ENCODE measurements at places on chromosomes 2 and 18. TPM values are rescaled to one million over a fixed set of nuclear protein-coding genes. Genes with fewer than 3 reads are reported as not detected.

GRCh38 chr2:172375251-172375650, 52.1 kb upstream of the ITGA6 start:
- H3K27ac ChIP-seq: no peak overlapping the region
- no peak overlapping the region for H3K4me3 ChIP-seq
- peaks cover 10% of the 10 kb centered on the region for H3K27me3 ChIP-seq
- H3K36me3 ChIP-seq: no peaks in the 10 kb centered on the region
- DNase-seq: no peak
- no peaks in the 10 kb centered on the region for H3K4me1 ChIP-seq

DNA sequence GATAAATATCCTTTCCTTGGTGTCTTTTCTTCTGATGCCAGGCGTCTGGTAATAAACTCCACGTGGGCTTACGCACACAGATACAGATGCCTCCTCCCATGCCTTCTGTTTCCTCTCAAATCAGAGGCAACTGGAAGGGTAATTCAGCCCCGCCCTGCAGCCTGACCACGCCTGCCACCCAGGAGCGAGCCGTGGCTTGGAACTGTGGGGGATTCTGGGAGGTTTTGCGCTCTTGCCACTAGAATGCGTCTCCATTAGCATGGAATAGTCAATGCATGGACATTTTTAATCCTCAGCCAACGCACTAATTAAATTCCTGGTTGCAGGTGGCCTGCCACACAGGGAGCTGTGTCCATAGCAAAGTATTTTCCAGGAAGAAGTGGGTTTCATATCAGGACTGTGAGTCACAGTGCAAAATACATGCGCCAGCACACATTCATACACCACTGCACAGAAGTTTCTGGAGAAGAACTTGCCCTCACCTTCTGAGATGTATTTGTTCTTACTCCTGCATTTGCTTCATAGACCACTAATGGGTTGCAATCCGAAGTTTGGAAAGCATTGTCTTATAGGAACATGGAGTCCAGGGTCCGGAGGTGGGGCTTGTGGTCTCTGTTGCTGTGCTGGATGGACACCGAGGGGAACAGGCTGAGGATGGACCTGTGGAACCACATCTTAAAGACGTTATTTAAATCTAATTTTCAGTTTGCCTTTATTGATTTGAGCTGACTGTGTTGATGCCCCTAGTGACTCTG, 151.4 kb downstream of the LDLRAD4 start:
- H3K36me3 ChIP-seq: no peaks in the 10 kb centered on the region
- H3K4me1 ChIP-seq: peaks cover 31% of the 10 kb centered on the region
- no peaks in the 10 kb centered on the region for H3K27me3 ChIP-seq
- H3K4me3 ChIP-seq: no peak overlapping the region
- H3K27ac ChIP-seq: no peak overlapping the region
- DNase-seq: no peak

DNA sequence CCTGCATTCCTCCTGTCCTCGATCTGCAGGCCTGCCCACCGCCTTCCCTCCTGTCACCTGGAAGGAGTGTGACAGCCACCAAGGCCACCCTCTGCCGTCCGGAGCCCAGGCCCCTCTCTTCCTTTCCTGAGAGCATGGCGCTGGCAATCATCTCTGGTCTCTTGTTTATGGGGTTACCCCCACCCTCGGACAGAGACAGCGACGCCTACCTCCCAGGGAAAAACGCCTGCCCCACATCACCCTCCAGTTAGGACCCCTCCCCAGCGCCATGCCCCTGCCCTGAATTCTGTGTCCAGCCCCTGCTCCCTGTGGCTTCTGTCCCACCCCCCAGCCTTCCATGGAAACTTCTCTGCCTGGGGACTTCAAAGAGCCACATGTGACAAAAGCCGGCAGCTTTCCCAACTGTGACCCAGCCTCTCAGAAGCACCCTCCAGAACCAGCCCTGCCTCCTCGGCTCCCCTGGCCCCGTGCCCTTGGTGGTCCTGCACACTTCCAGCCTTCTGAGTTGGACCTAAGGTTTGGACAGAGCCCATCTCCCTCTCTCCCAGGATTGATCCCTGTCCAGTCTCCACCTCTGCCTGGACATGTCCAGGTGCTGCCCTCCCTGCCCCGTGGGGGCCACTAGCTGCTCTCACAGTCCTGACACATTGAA, 145.0 kb upstream of the HDAC4 start:
- H3K36me3 ChIP-seq: no peaks in the 10 kb centered on the region
- peak overlapping the region; percentile 31 for H3K27ac ChIP-seq
- no peak overlapping the region for H3K4me3 ChIP-seq
- no peak for DNase-seq
- H3K4me1 ChIP-seq: peaks cover 45% of the 10 kb centered on the region

- DNase-seq: no peak
- H3K27ac ChIP-seq: no peak overlapping the region
- no peak overlapping the region for H3K4me3 ChIP-seq
- H3K27me3 ChIP-seq: no peaks in the 10 kb centered on the region
- no peaks in the 10 kb centered on the region for H3K4me1 ChIP-seq
- H3K36me3 ChIP-seq: peaks cover 3% of the 10 kb centered on the region
Measured at GRCh38 chr2:61949714-61950560, 44.5 kb downstream of the COMMD1 start.

The CDC42EP3 gene
- total RNA-seq: 52.2 TPM

The CRACDL gene
- total RNA-seq: 0.18 TPM

DNA sequence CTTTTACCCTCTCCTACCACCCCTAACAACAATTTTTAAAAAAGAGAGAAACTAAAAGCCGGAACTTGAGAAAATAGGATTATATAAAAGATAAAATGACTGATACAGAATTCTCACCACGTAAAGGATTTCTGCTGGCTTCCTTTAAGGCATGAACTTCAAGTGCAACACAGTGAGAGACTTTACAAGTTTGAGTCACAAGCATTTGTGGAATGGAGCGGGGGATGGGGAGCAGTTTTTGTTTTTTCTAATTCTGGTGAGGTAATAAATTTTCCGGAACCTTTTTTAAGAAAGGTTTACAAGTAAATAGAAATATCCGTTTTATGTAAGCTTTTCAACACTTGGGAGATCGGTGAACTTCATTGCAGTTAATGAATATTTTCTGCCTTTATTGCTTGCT, 1.8 kb upstream of the CDH2 start:
- no peak for DNase-seq
- peaks cover 8% of the 10 kb centered on the region for H3K4me1 ChIP-seq
- peaks cover 36% of the 10 kb centered on the region for H3K27me3 ChIP-seq
- no peak overlapping the region for H3K4me3 ChIP-seq

DNA sequence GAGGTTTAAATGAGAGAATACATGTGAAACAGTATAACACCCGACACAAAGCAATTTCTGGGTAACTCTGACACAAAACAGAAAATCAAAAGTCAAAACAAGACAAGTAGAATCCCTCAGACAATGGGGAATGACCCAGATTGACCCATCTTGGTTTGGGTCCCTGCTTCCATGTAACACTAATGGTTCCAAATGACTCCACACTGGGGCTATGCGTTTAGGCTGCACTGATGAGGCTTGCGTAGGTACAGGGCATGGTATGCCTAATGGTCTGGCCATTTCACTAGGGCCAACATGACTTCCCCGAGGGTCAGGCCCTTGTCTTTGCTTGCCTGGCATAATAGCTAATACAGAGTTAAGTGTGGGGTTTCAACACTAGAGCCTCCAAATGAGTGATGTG, 27.2 kb upstream of the NFE2L2 start:
- no peak overlapping the region for H3K27ac ChIP-seq
- no peak for DNase-seq
- H3K36me3 ChIP-seq: peaks cover 2% of the 10 kb centered on the region
- peaks cover 52% of the 10 kb centered on the region for H3K4me1 ChIP-seq

DNA sequence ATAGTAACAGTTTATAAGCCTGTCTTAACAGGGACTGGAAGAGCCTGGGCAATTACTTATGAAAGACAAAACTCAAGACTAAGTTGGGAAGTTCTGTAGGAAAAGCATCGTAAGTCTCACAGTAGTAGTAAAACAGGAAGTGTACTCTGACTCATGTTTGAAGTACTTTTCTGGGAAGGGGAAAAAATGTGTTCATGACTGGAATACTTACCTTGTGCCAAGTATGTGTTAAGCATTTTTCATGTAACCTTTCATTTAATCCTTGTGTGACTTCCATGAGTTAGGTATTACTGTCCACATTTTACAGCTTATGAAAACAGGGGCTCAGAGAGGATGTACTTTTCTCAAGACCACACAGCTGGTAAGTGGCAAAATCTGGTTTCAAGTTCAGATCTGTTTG, 13.7 kb upstream of the SKOR2 start:
- H3K4me1 ChIP-seq: no peaks in the 10 kb centered on the region
- no peak for DNase-seq
- H3K4me3 ChIP-seq: no peak overlapping the region
- peaks cover 54% of the 10 kb centered on the region for H3K27me3 ChIP-seq

- no peaks in the 10 kb centered on the region for H3K27me3 ChIP-seq
- DNase-seq: peak; percentile 65
- H3K4me3 ChIP-seq: no peak overlapping the region
- H3K27ac ChIP-seq: no peak overlapping the region
Measured at GRCh38 chr2:108583903-108584520, 49.7 kb downstream of the LIMS1 start.

The CROCC2 gene
- total RNA-seq: not detected

The GNLY gene
- 599 TPM for total RNA-seq

- DNase-seq: no peak
- H3K36me3 ChIP-seq: no peaks in the 10 kb centered on the region
- peak overlapping the region; percentile 31 for H3K27ac ChIP-seq
- no peak overlapping the region for H3K4me3 ChIP-seq
Measured at GRCh38 chr2:228131833-228132232, 49.7 kb downstream of the SPHKAP start.

The NEB gene
- 0.45 TPM for total RNA-seq

DNA sequence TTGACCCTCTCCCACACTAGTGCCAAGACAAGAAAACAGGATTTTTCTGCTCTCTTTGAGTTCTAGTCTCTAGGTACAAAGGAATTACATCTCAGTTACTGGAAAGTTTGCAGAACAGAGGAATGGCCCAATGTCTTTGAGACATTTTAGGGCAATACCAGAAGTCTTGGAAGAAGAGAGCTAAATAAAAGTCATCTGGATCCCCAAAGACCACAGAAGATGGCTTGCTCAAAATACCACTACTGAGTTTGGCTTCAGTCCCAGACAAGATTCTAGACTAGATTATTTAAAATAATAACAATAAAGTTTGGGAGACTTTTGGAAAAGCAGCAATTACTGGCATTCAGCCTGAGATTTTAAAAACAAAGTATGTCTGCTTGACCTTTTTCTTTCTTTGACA, 61.9 kb upstream of the HK2 start:
- H3K36me3 ChIP-seq: no peaks in the 10 kb centered on the region
- H3K4me1 ChIP-seq: peaks cover 5% of the 10 kb centered on the region
- no peak overlapping the region for H3K27ac ChIP-seq
- no peak for DNase-seq
- H3K27me3 ChIP-seq: no peaks in the 10 kb centered on the region

The KIF5C gene
- total RNA-seq: 14.7 TPM

DNA sequence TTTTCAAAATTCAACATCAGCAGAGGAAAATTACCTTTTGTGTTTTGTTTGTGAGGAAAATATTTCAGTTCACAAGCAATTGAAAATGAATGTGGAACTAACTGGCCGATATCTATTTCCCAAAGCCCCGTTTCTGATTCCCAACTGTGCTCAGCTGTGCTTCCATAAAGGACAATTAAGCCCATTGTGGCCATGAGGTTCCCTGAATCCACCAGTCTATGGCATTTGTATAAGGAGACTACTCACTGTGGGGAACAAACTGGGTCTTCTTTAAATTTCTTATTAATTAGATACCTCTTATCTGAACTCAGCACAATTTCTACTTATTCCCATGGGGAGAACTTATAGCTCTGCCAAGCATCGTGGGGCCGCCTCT, 31.4 kb upstream of the AGAP1 start:
- H3K27ac ChIP-seq: no peak overlapping the region
- H3K4me3 ChIP-seq: no peak overlapping the region
- no peaks in the 10 kb centered on the region for H3K4me1 ChIP-seq
- H3K27me3 ChIP-seq: no peaks in the 10 kb centered on the region
- H3K36me3 ChIP-seq: no peaks in the 10 kb centered on the region

The KCNG2 gene
- not detected for total RNA-seq

The DIS3L2 gene
- 30.6 TPM for total RNA-seq

The MBP gene
- total RNA-seq: 81.4 TPM

DNA sequence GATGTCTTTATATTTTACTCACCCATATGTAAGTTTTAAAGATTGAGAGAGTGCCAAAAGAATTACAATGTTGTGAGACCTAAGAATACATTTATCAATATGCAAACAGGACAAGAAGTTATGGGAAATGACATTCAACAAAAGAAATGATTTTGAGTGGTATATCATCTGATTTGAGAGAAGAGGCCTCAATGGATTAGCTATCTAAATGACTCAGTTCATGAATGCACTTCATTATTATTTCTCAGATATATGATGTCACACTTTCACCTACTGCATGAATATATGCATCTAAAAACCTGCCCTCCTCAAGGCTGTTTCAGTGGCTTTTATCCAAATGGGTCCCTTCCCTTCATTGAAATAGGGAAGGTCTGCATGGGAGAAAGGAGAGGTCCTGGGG, 128.3 kb upstream of the LYPD1 start:
- no peaks in the 10 kb centered on the region for H3K4me1 ChIP-seq
- no peak overlapping the region for H3K27ac ChIP-seq
- DNase-seq: no peak
- no peaks in the 10 kb centered on the region for H3K27me3 ChIP-seq
- H3K4me3 ChIP-seq: no peak overlapping the region
- no peaks in the 10 kb centered on the region for H3K36me3 ChIP-seq

DNA sequence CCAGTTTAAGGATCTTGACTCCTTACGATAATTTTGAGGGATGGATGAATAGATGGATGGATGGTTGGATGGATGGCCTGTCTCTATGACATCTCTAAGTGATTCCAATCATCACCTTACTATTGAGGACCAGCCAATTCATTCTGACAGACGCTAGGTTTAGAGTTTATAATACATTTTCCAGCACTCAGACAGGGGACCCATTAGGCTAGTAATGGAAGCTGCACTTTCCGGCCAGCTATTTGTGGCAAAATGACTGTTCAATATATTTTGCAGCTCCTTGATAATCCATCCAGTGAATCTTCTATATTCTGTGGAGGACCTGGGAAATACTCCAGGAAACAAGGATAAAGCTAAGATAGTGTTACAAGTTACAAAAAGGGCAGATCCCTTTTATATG, 262.9 kb downstream of the TDRD15 start:
- no peak overlapping the region for H3K27ac ChIP-seq
- no peaks in the 10 kb centered on the region for H3K4me1 ChIP-seq
- H3K36me3 ChIP-seq: no peaks in the 10 kb centered on the region
- H3K4me3 ChIP-seq: no peak overlapping the region
- DNase-seq: no peak
- no peaks in the 10 kb centered on the region for H3K27me3 ChIP-seq

The FAM110C gene
- 5.1 TPM for total RNA-seq

The INSIG2 gene
- 38.2 TPM for total RNA-seq

GRCh38 chr2:234474654-234475053, 22.2 kb downstream of the ARL4C start:
- no peak for DNase-seq
- H3K4me3 ChIP-seq: no peak overlapping the region
- H3K4me1 ChIP-seq: peaks cover 48% of the 10 kb centered on the region
- peaks cover 12% of the 10 kb centered on the region for H3K36me3 ChIP-seq
- peak overlapping the region; percentile 76 for H3K27ac ChIP-seq

The IL36RN gene
- not detected for total RNA-seq
